ENCODE measurements at places on chromosomes 1 and 21. TPM values are rescaled to one million over a fixed set of nuclear protein-coding genes. Genes with fewer than 3 reads are reported as not detected.

The ENAH gene
- 131 TPM for total RNA-seq

The LRRC39 gene
- 3.7 TPM for total RNA-seq

The ESPN gene
- not detected for total RNA-seq

The GJA5 gene
- total RNA-seq = not detected

The CRYAA gene
- not detected for total RNA-seq

The TLCD4 gene
- total RNA-seq = 0.25 TPM

The TDRD10 gene
- total RNA-seq = not detected

The C1QTNF12 gene
- 0.65 TPM for total RNA-seq

DNA sequence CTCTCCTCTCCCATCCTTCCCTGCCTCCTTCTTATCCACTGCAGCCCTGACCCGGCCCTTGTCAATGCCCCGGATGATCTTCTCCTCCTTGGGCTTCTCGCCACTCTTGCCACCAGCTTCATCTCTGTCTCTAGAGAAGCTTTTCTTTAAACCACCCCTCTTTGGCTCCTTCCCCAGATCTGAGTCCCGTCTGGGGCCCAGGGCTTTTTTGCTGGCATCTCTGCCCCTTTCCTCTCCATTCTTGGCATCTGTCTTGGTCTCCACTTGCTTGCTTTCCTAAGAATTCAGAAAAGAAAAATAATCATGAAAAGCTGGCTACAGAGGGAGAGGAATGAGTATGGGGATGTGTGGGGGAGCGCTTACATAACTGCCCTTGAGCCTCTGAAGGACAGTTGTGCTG, 11.8 kb downstream of the SHISA4 start:
- no peak for DNase-seq

DNA sequence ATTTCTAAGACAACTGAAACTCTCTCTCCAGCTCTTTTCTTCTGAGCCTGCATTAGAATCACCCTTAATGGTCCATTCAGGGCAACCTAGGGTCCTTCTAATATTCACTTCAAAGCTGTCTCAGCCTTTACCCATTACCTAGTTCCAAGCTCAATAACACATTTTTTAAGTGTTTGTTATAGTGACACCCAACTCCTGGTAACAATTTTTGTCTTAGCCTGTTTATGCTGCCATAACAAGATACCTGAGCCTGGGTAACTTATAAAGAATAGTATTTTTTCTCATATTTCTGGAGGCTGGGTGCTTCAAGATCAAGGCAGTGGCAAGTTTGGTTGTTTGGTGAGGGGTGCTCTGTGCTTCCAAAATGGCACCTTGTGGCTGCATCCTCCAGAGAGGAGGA, 531.5 kb upstream of the USP24 start:
- no peak for DNase-seq

DNA sequence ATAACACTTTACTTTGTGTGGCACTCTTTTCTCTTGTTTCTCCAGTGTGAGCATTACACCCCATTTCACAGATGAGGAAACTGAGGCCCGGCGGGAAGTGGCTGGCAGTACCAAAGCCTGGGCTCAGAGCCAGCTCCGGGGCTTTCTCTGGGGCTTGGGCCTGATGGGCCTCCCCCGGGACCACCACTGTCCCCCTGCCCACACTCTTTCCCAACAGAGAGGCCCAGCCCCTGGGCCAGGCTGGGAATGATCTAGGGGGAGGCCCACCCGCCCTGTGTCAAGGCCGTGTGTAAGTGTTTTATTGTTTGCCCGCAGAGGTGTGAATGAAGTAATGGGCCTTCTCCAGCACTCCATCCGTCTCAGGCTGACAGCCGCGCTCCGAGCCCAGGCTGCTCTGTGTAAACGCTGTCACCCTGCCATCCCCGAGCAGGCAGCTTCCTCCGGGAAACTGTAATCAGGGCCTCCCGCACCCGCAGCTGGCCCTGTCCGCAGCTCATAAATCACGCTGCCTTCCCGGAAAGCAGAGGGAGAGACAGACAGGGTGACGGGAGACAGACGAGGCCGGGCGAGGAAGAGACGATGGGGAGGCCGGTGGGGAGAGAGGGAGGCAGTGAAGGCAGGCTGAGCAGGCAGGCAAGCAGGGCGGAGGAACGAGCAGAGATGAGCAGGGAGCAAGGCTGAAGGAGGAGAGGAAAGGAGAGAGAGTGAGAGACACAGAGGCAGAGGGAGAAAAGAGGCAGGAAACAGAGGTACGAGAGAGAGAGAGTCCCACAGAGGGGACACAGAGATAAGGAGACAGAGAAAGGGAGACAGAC, 109.7 kb upstream of the ZBTB40 start:
- peak; percentile 34 for DNase-seq

GRCh38 chr1:25469177-25469576, 38.5 kb downstream of the MACO1 start:
- DNase-seq = peak; percentile 62

GRCh38 chr1:3674100-3675094, 22.1 kb downstream of the TP73 start:
- DNase-seq = no peak

DNA sequence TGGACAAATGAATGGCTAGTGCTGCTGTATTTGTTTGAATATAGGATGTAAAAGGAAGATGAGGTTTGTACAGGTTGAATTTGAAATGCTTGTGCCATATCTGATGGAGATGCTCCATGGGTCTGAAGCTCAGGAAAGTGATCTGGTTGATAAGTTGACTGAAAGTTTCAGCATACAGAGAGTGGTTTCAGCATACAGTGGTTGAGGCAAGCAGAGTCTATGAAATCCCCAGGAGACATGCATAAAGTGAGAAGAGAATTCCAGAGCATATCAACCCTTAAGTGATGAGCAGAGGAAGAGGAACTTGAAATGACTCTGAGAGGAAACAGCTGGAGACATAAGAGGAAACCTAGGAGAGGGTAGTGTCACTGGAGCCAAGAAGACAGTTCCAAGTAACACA, 21.7 kb downstream of the TCHHL1 start:
- DNase-seq = no peak

DNA sequence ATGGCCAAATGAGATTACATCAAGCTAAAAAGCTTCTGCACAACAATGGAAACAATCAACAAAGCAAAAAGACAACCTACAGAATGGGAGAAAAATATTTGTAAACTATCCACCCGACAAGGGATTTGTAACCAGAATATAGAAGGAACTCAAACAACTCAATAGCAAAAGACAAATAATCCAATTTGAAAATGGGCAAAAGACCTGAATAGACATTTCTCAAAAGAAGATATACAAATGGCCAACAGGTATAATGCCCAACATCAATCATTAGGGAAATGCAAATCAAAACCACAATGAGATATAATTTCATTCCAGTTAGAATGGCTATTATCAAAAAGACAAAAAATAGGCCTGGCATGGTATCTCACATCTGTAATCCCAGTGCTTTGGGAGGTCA, 140.0 kb downstream of the GLUL start:
- DNase-seq = no peak

GRCh38 chr1:233777566-233777965, 126.9 kb upstream of the SLC35F3 start:
- DNase-seq = no peak

DNA sequence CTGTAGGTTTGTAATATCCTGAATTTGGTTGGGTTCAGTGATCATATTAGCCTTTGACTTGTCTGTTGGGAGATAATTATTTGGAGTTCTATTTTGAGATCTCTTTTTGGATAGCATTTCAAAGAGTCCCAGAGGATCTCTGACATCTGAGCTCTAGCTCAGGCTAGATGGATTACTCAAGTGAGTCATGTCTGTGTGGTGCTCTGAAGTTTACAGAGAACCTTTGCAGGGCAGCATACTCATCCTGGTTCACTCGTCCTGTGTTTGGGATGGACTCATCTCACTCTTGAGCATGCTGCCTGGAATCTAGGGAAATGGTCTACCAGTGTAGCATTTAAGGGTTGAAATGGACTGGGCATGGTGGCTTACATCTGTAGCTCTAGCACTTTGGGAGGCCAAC, 29.4 kb upstream of the BMP8A start:
- DNase-seq = no peak

DNA sequence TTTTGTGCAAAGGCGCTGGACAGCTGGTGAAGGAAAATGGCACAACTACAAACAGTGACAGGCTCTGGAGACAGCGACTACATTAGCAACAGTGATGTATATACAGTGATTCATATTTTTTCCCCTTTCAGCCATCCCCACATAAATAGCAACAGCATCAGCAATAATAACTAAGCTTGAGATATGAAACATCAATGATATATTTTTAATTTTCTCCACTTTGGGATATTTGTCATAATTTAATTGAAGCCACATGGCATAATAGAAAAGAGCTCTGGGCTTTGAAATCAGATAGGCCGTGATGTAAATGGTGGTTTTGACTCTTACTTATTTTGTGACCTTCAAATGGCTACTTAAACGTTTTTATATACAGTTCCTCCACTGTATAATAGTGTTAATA, 764.3 kb upstream of the PRMT6 start:
- DNase-seq = no peak

GRCh38 chr1:180786624-180787023, 126.1 kb upstream of the KIAA1614 start:
- DNase-seq = no peak

GRCh38 chr1:170856455-170856854, 78.9 kb upstream of the MROH9 start:
- DNase-seq = peak; percentile 19

- DNase-seq = no peak
Measured at GRCh38 chr1:203244776-203245175, 15.3 kb upstream of the CHIT1 start.

GRCh38 chr1:36151134-36151844, 2.0 kb upstream of the TRAPPC3 start:
- no peak for DNase-seq

- DNase-seq = no peak
Measured at GRCh38 chr1:147252540-147252939, 10.1 kb downstream of the CHD1L start.

DNA sequence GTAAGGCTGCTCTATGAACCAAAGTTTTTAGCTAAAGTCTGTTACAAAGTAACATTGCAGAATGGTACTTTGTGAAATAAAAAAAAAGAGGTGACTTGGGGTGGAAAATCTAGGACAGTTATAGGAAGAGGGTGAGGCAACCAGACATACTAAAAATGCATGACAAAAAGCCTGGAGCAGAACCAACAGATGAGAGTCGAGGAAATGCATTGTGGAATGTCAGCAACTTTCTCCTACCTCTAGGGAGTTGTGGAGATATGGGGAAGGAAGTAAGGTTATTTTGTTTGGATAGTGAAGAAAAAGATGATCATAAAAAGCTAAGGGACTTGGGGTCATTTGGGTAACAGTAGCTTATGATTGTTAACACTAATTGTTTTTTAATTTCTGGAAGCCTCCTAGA, 295.6 kb downstream of the S1PR1 start:
- DNase-seq = no peak

GRCh38 chr1:8285965-8286364, 31.9 kb upstream of the SLC45A1 start:
- no peak for DNase-seq

- no peak for DNase-seq
Measured at GRCh38 chr1:236850077-236850979, 55.2 kb downstream of the MTR start.

GRCh38 chr1:161013131-161013487, 7.8 kb downstream of the F11R start:
- DNase-seq = no peak

DNA sequence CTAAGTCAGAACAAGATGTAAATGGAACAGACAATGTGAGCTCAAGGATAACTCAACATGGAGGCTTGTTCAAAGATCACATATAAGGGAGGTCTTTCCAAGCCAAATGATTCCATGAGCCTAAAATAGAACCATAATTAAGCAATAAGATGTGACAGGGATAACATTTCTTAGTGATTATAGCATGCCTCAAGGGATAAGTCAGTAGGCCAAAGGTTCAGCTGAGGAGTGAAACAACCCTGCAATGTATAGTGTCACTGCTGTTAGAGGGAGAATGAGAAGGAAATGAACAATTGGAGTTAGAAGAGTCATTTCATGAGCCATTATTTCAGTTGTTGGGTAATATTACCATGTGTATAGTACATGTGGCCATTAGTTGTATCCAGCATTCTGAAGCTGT, 25.0 kb downstream of the GORAB start:
- DNase-seq = peak; percentile 49

GRCh38 chr1:220123889-220124288, 30.0 kb downstream of the IARS2 start:
- DNase-seq = peak; percentile 6

- peak; percentile 59 for DNase-seq
Measured at GRCh38 chr1:208179263-208179816, 64.8 kb downstream of the PLXNA2 start.

GRCh38 chr1:243575070-243575469, 275.0 kb downstream of the AKT3 start:
- DNase-seq = no peak

DNA sequence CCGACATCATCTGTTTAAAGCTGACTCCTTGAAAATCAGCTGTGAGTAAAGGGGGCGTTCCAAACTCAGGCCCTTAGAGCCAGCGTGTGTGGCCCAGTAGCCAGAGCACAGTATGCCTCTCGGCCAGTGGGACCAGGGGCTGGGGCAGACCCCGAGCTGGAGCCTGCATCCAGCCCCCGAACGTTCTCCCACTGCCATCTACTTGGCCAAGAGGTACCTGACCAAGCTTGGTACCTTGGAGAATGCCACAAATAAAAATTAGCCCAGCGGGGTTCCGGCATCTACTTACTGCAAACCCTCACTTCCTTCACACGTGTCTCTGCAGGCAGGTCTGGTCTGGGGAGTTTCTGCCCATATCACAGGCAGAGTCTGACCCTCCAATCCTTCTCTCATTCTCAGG, 56.7 kb upstream of the COL6A2 start:
- DNase-seq = no peak

- no peak for DNase-seq
Measured at GRCh38 chr1:69504730-69505252, 62.9 kb upstream of the LRRC7 start.

DNA sequence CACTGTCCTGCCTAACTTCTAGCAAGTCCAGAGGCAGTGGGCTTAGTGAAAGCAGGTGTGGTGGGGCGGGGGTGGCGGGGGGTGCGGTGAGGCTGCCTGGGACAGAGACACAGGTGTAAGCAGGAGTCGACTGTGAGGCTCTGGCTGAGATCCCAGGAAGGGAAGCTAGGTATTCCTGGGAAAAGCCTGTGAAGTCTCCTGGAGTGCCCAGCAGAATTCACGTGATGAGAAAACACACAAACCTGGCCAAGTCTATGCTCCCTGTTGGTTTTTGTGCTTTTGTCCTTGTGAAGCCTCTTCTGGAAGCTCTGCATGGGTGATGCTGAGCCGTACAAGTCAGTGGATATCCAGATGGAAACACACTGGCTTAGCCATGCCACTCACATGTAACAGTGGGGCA, 5.3 kb downstream of the GALNT2 start:
- no peak for DNase-seq

- no peak for DNase-seq
Measured at GRCh38 chr1:212121779-212122178, 86.2 kb downstream of the DTL start.

GRCh38 chr1:17545356-17545755, 5.9 kb downstream of the ARHGEF10L start:
- DNase-seq = peak; percentile 70

DNA sequence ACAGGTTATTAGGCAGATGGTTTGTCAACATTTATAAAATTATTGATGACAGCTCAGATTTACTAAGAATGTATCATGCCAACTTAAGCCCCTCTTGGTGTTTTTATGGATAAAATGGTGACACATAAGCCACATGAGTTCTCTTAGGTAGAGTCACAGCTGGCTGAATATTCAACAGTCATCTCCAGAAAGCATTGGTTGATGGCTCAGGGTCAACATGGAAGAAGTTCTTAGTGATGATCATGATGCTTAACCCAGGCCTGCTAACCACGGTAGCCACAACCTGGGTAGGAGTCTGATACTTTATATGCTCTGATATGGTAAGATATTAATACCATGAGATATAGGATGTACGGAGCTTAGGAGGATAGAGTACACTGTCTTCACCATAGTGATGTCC, 46.4 kb upstream of the SIPA1L2 start:
- no peak for DNase-seq

GRCh38 chr1:174656409-174657059, 208.8 kb downstream of the GPR52 start:
- DNase-seq = no peak

Data from fibroblast of the aortic adventitia (primary cell).